Stimulated activated CD4-positive, alpha-beta T cell treated with anti-CD3 and anti-CD28 coated beads, Interleukin-4, amount 100 ng/mL, for 1 hour (primary cell): ENCODE measurements at places on chromosomes 2 and 18.

GRCh38 chr2:210410542-210410941 is 66.0 kb downstream of the LANCL1 start:
- no peak for DNase-seq

DNA sequence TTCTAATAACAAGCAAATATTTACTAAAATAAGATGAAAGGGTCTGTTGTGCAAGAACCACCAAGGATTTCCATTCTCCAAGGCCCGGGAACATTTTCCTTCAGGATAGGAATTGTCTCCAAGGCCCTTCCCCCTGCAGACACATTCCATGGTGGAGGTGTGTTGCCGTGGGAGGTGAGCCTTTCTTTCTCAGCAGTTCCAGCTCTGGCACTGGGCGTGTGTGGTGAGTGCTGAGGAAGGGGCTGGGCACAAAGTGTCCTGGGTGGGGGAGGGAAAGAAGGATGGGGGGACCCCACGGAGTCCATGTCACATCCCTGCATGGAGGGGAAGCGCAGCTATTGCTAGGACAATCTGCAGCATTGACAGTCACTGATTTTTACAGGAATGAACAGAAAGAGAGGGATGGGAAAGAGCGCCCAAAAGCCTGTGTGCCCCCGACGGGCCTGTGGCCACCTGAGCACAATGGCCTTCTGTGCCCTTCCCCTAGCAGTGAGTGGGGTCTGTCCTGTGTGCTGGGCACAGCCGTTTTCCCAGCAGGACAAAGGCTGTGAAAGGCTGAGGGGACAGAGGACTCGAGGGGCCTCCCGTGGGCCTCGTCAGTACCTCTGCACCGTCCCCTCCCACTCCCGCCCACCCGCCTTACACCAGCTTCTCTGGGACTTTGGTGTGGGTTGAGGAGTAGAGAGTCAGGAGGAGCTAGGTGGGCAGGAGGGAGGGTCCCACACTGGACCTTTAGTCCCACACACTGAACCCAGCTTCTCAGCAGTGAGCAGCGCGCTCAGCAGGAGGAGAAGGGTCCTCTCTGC is 79.8 kb downstream of the PTGR3 start:
- no peak for DNase-seq

DNA sequence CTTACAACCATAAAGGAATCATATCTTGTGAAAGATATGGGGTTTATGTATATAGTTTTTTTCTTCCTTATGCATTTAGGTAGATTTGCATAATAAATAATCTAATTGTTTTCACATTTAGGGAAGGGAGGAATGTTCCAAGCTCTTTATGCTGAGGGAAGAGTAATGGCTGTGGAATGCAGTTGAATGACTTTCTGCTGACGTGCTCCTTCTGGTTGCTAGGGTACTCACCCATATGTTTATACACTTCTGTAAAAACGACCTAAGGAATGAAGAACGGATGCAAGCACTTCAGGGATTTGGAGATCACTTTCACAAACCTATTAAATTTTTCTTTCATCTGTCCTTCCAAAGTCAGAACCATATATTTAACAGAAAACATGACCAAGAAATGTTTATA is 29.2 kb upstream of the PPP4R1 start:
- no peak for DNase-seq

DNA sequence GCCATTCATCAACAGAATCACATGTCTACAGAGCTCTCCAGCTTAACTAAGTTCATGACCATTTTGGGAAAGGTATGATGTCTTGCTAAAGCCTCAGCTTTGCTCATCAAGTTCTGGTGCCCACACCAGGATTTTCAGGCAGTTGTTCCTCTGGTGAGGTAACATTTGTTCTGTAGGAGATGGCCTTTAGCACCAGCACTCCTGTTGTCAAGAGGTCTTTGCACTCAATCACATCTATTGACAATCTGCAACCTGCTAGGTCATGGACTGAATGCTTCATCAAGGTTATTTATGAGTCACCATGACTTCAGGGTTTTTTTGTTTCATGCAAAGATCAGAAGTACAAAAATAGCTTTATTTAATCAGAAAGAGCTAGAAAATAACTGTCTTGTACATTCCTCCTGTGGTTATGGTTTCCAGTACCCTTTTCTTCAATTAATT is 36.6 kb upstream of the VIT start:
- DNase-seq: no peak

DNA sequence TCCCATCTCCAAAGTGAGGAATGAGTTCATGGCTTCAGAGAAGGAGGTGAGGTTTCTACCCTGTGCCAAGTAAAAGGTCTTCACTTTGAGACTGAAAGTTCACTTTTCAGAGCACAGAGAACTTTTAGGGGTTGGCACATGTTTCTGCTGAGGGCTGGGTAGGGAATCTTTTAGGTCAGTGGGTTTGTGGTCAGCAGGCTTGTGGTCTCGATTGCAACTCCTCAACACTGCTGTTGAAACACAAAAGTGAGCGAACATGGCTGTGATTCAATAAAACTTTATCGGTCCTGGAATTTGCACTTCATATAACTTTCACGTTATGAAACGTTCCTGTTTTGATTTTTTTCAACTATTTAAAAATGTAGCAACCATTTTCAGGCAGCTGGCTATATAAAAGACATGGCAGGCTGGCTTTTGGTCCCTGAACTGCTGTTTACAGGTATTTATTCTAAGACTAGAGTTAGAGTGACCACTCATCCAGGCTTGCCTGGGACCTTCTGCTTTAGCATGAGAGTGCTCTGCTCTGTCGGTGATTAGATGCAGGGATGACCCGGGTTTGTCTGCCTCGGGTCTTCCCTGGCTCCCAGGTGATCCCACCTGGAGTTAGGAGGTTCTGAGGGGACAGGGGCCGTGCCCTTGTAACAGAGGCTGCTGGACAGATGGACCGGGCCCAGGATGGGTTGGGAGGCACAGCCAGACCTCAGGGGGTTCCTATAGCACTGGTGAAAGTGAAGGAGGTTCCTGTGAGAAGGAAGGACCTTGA is 62.7 kb upstream of the TAF1B start:
- DNase-seq: no peak

DNA sequence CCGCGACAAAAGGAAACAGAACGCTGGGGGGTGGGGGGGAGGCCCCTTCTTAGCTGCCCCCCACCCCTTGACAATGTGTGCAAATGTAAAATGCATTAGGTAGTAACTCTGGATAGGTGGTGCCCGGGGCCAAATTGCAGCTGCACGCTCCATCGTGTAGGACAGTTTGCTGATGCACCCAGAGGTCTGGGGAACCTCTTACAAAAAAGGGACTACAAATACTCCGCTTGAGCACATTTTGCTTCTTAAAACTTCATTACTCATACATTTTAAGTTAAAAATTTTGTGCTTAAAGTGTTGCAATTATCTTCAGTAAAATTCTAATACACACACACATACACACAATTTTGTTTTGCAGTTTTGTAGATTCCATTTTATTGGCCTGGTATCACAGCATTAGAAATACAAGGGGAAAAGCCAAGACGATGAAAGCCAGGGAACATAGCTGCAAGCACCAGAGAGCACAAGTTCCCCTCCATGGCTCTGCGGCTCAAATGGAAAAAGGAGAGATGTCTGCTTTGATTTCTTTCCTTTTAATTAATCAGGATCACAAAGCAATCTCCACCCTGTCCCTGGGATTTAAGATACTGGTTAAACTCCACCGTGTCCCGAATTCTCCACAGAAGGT is 582.1 kb downstream of the ZEB2 start:
- no peak for DNase-seq

GRCh38 chr2:229446350-229446749 is 175.3 kb upstream of the PID1 start:
- no peak for DNase-seq

GRCh38 chr18:60649842-60650536 is 277.4 kb upstream of the MC4R start:
- DNase-seq: no peak

GRCh38 chr2:191312662-191313061 is 67.5 kb downstream of the MYO1B start:
- no peak for DNase-seq

DNA sequence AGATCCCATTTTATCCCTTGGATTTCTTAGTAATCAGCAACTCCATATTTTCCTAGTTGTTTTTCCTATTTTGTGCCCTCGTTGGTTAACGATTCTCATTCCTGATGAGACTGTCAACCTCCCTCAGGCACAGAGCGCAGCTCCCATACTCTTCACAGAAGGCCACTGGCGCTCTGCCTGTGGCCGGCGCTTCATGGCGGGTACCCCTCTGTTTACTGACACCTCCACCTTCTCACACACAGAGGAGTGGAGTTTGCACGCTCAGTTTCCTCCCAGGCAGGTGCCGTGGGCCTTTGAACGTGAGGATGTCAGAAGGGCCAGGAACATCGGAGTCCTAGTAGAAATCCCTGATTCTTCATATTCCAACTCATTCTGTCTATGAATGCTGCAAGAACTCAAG is 139.0 kb downstream of the MBP start:
- DNase-seq: no peak

DNA sequence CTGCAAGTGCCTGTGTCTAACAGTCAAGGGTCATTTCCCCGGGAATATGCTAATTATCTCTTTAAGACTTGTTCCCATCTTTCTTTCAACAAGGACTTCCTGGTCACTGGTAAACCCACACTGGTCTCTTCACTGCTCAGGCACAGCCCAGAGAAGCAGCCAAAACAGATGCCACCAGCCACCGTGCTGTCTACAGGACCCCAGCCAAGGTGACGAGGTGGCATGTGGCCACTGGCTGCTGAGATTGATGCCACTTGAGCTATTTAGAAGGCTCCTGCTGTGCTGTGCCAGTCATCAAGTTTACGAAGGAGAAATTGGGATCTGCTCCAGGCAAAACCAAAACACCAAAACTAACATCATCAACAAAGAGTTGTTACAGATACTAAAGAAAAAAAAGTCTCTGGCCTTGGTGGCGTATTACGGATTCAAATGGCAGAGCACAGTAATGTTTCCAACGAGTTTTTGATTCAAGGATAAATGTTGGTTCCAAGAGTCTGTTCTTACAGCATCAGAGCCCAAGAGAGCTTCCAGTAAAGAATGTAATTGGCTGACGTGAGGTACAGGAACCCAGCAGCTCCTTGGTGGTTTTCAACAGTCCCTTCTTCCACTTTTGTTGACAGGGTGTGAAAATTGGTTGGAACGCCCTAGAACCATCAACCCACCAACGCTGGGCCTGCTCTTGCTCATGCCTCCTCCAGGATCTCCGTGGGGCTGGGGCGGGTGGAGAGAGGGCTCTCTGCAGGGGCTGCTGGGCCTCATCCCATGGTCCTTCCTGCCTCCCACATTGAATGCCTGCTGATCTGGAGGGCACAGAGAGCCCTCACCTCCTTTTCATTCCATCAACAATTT is 63.7 kb upstream of the ZCCHC2 start:
- no peak for DNase-seq

GRCh38 chr18:24127735-24128134 is 11.1 kb upstream of the CABYR start:
- DNase-seq: no peak
